Stimulated activated CD4-positive, alpha-beta T cell treated with anti-CD3 and anti-CD28 coated beads, Interleukin-2, amount 100 ng/mL, for 24 hours (primary cell): ENCODE measurements at places on chromosomes 6 and 20.

- no peak for DNase-seq
Measured at GRCh38 chr6:56370127-56370540, 122.8 kb upstream of the COL21A1 start.

- no peak for DNase-seq
Measured at GRCh38 chr20:20410678-20411077, 42.8 kb downstream of the INSM1 start.

DNA sequence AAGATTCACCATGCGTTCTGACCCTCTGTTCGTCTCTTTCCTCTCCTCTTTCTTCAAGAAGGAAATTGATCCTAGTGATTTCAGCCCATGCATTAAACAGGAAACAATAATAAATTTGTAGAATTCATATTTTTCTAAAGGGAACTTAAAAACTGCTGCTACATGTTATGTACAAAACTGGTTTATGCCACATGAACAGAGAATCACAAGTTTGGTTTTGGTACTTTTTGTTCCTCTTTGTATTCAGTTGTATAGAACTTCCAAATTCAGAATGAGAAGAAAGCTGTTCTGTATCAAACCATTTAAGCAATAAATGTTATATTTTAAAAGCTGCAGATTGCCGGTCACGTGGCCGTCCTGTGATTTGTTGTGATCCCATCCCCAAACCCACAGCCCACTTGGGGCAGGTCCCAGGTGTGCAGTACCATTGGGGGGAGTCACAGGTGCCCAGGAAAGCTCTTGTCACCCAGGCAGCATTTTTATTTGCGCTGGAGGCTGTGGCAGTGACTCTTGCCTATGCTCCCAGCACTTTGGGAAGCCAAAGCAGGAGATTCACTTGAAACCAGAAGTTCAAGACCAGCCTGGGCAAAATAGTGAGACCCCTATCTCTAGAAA is 61.2 kb downstream of the SSR1 start:
- DNase-seq: no peak

- DNase-seq: no peak
Measured at GRCh38 chr6:143952060-143952778, 55.8 kb downstream of the PLAGL1 start.

DNA sequence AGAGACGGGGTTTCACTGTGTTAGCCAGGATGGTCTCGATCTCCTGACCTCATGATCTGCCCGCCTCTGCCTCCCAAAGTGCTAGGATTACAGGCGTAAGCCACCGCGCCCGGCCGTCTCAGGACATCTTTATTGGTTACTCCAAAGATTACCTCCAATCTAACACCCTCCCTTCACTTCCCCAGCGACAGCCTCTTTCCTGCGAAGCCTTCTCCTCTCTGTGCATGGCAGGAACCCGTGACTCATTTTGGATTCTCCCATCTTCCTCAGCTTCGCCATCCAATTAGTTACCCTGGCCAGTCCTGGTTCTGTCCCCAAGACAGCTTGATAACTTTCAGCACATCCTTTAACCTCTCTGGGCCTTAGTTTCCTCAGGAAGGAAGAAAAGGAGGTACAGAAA is 51.3 kb upstream of the TOX2 start:
- DNase-seq: no peak

DNA sequence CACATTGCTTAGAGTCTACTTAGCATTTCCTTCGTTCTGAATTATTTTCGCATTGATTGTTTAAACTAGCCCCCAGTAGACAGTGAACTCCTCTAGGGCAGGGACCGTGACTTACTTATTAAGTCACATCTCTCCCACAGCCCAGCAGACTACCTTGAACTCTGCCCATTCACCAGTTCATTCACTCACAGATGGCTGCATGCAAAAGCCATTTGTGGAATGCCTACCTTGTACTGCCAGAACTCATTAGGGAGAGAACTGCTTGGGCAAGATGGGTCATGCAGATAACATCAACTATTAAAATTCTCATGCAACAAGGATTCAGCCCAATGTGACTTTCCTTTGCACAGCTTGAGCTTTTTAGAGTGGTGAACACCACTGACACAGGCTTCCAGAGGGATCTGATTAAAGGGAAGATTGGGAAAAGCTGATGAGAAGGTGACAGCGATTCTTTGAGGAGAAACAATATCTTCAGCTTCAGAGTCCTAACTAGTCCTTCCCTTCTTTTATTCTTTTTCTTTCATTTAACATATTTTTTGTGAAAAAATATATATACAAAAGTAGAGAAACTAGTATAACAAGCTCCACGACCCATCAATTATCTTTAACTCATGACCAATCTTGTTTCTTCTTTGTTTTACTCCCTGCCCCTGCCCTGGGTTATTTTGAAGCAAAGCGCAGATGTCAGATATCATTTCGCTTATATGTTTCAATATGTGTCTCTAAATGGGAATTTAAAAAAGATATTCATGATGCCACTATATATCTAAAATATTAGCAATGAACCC is 273.9 kb downstream of the CDC5L start:
- DNase-seq: no peak

DNA sequence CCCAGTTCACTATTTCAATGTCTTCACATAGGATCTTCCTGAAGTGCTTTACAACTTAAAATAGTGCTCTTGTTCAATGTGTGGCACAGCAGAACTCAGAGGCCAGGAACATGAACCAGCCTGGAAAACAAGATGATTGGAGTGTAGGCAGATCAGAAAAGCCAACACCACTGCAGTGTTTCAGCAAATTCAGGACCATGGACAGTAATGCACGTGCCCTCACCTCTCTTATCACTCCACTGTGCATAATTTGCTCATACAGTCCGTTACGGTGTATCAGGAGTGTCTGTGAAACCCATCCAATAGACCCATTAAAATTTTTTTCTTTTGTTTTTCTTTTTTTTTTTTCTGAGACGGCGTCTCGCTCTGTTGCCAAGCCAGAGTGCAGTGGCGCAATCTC is 27.6 kb upstream of the HACE1 start:
- DNase-seq: no peak

DNA sequence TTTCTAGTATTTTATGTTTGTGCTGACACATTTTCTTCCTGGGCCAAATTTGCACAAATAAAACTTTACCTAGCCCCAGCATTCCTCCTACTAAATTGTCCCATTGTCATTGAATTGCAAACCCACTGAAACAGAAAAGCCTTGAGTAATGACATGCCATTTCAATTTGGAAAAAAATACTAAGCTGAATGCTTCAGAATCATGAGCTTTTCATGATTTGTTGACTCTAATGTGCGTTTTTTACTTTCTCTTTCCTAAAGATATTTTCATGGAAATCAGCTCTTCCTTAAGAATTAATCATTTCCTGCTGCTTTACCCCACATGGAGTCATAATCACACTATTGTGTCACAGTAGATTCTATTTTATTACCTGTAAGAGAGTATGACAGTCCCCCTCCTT is 47.4 kb downstream of the TRDN start:
- DNase-seq: no peak

- DNase-seq: no peak
Measured at GRCh38 chr20:5592165-5592564, 158.0 kb upstream of the SHLD1 start.

GRCh38 chr20:10940941-10941340 is 267.1 kb upstream of the JAG1 start:
- no peak for DNase-seq

- DNase-seq: no peak
Measured at GRCh38 chr6:165220045-165220444, 89.4 kb downstream of the C6orf118 start.

- no peak for DNase-seq
Measured at GRCh38 chr6:168376120-168376519, 56.5 kb upstream of the DACT2 start.

GRCh38 chr6:27280064-27280539 is 32.0 kb downstream of the POM121L2 start:
- peak; percentile 57 for DNase-seq

- DNase-seq: no peak
Measured at GRCh38 chr6:12160326-12160725, 129.8 kb upstream of the EDN1 start.

DNA sequence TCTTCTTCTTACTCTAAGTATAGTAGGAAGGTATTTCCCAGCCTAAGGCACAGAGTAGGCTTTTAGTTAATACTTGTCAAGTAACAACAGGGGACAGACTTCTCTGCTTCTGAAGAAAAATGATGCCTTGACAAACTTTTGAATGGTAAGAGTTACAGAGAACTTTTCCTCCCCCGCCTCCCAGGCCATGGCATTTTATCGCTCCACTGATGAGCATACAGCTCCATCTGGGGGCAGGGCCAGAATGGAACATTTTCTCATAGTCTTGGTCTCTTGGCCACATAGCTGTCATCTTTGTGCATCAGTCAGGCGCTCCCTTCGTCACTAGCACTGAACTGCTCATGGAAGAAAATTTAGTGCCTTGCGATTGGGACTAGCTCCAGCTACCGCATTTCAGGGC is 1066.8 kb upstream of the CITED2 start:
- no peak for DNase-seq

DNA sequence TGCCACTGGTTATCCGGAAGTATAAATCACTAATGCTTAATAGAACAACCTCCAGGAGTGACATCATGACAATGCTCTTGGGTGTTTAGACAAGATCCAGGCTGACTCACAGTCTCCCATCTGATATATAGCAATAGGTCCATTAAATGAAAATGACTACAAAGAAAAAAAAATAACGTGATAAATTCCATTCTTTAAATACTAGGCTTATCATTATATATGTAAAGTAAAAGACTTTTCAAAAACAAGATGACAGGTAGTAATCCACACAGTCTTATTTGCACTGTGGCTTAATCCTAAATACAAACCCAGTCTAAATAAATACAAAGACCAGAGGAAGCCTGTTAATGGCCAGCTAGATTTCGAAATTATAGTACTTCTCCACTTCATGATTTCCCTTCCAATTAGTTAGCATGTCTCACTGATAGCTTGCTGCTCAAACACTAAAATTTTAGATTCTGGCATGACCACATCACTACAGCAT is 149.1 kb upstream of the BEND3 start:
- no peak for DNase-seq

- DNase-seq: no peak
Measured at GRCh38 chr6:70409216-70409615, 4.1 kb upstream of the FAM135A start.

- no peak for DNase-seq
Measured at GRCh38 chr20:46396052-46396740, 10.2 kb downstream of the ELMO2 start.

GRCh38 chr6:159063549-159063948 is 18.8 kb upstream of the TAGAP start:
- no peak for DNase-seq

DNA sequence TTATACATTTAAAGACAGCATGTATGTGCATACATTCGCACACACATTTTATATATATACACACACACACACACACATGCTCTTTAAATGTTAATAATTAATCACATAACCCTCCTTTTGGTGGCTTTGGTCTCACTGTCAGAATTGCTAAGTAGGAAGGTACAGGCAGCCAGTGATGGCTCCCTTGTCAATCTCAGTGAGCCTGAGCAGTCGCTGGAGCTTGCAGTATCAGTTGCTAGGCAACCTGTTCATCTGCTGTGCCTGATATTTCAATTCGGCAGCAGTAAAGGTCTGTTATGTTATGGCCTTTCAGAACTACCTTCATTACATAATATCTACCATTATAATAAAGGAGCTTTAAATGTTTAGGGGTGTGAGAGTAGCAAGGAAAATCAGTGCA is 374.3 kb downstream of the LMBRD1 start:
- DNase-seq: no peak

DNA sequence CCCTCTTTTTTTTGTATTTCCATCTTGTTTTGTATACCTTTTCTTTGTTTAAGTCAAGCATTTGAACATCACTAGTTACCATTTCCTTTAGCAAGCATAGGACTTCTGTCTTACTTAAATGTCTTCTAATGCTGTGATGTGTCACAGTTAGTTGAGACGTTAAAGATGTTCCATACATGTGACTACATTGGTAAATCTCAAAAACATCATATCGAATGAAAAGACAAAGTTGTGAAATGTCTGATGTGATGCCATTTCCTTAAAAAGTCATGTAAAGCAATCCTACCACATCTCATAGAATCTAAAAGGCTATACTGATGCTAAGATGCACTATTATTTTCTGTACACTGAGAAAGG is 26.8 kb downstream of the SLC16A10 start:
- DNase-seq: no peak

DNA sequence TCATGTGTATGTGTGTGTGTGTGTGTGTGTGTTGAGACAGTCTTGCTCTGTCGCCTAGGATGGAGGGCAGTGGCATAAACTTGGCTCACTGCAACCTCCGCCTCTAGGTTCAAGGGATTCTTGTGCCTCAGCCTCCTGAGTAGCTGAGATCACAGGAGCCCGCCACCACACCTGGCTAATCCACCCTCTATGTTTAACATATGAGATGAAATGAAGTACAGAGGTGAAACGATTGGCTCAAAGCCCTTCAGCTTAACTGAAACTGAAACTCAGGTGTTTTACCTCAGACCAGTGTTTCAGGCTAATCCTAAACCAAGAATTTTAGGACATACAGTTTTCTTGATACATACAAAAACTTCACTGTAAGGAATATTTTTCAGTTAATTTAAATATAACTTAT is 167.3 kb downstream of the KCNQ5 start:
- DNase-seq: no peak

DNA sequence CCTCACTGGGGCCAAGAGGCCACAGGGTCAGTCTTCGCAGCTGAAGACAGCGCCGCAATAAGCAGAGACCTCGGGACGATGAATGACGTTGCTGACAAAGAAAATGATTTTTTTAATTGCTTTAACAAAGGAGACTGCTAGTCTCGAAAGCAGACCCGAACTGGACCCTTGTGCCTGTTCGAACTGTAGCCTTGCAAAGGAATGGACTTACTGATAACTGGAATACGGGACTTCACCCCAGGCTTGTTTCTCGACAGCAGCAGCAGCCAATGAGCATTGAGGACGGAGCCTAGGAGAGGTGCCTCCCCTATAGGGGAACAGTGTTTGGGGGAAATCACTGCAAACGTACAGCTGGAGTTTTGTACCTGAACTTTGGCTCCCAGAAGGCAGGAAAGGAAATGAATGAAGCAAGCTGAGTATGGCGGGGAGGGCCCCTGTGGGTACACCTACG is 1.3 kb upstream of the TAF4 start:
- DNase-seq: peak; percentile 26

- DNase-seq: no peak
Measured at GRCh38 chr20:38049800-38050199, 16.3 kb downstream of the RPRD1B start.

- DNase-seq: no peak
Measured at GRCh38 chr20:45497971-45498494, 17.4 kb downstream of the SPINT3 start.

DNA sequence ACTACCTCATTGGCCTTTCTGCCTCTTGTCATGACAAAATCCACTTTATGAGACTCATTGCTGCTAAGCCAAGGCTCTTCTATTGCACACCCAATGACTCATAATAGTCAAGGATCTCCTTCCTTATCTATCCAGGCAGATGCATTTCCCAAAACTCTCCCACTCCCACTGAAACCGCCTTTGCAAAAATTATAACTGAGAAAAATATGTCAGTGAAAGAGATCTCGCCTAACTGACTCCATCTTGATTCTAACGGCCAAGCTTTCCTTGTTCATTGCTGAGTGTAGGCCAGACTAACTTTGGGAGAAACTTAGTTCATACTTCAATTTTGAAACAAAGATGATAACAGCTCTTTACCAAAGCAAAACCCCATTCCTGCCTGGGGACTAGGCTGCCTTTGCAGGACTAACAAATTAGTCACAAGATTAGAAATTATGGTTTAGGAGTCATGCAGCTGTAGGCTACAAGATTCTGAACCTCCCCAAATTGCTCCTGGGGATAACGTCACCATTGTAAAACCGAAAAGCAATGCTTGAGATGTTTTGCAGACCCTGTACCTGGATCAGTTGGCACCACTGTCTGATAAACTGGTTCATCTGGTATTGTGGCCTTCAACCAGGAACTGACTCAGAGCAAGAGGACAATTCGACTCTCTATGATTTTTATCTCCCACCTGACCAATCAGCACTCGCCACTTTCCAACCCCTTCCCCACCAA is 47.1 kb downstream of the HAO1 start:
- DNase-seq: no peak
